ENCODE measurements at places on chromosomes 1 and 21.

- DNase-seq: no peak
Measured at GRCh38 chr21:41064951-41065350, 103.0 kb upstream of the BACE2 start.

- no peak for DNase-seq
Measured at GRCh38 chr21:32382108-32382644, 10.6 kb downstream of the URB1 start.

DNA sequence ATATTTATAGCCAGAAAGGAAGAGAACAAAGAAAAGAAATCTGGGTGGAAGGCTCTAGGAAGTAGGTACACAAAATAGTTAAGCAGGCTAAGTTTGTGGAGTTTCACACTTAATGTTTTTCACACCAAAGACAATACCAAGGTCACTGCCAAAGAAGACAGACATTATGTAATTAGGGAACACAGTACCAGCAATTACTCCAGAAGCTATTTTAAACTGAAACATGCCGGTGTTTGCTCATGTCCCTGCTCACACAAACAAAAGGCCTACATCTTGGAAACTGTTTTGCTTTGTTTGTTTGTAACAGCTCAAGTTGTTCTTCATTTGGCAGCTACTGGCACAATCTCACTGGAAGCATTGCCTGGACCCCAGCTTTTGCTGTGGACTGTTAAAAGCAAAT lies 88.5 kb upstream of the DAB1 start:
- no peak for DNase-seq

- DNase-seq: no peak
Measured at GRCh38 chr1:60065199-60065598, 8.4 kb downstream of the C1orf87 start.

DNA sequence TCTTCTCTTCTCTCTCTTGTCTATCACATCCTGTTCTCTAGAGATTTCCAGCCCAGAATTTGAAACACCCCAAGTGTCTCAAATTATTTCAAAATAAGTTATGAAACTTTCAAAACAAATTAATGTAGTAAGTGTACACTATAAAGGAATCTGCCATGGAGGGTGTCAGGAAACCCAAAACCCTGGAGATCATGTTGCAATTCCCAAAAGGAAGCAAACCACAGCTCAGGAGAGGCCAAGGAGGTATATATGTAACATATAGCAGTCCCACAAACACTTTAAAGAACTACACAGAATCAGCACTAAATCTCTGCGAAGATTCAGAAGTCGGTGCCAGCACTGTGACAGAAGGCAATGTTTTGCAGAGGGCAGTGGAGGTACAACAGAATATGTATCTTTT lies 26.6 kb downstream of the PTPN14 start:
- DNase-seq: no peak

Measured in stromal cell of bone marrow (primary cell).